NCI-H345 (cell line): ENCODE measurements at places on chromosomes 3 and 15.

GRCh38 chr3:86985181-86985826 lies 5.6 kb downstream of the VGLL3 start:
- no peak for DNase-seq

GRCh38 chr3:40581166-40581565 lies 56.4 kb downstream of the ZNF621 start:
- no peak for DNase-seq

GRCh38 chr15:29889542-29890329 lies 67.5 kb upstream of the TJP1 start:
- no peak for DNase-seq

DNA sequence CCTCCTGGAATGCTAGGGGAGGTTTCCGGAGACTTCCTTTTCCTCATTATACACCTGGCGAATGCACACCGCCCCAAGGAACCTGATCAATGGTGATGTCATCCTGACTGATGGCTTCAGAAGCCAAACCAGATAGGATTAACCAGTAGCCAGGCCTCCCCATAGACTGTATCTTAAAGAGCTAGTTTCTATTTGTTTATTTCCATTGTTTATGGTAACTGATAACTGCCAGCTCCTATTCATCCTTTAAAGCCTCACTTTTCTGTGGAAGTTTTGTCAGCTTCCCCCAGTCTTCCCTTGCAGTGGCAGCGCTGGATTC lies at the start of gene MKRN2OS:
Gene MKRN2OS (minus strand): TSS at position 27 of the 319 bp plus-strand sequence. CDS start 35 bp downstream, outside the sequence.
- no peak for DNase-seq

- DNase-seq, result no peak
Observed at GRCh38 chr15:68298882-68299381, 21.4 kb downstream of the FEM1B start.

DNA sequence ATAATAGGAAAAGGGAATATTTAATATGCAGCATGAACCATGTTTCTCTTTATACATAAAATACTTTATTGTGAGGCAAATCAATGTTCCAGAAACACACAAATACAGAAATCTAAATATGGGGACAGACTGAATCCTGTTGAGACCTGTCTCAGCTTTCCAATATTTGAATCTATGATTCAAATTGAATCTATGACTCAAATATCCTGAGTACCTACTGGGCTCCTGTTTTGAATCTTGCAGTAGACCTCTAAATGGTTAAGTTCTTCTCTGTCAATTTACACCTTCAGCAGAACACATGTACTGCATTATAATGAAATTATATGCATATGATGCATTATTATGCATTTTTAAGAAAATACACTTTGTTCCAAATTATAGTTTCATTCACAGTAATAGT lies 143.2 kb upstream of the PLXND1 start:
- DNase-seq, result no peak

- no peak for DNase-seq
Observed at GRCh38 chr3:170565495-170565894, 20.4 kb downstream of the SLC7A14 start.

DNA sequence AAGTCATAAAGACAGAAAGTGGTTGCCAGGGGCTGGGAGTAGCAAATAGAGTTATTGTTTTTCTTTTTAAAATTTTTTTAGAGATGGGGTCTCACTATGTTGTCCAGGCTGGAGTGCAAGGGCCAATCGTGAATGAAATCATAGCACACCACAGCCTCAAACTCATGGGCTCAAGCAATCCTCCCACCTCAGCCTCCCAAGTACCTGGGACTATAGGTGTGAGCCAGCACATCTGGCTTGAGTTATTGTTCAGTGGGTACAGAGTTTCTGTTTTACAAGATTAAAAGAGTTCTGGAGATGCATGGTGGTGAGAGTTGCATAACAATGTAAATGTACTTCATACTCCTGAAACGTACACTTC lies 23.6 kb downstream of the PFKFB4 start:
- DNase-seq, result no peak

GRCh38 chr3:30964612-30965011 lies 70.2 kb upstream of the GADL1 start:
- no peak for DNase-seq

- no peak for DNase-seq
Observed at GRCh38 chr15:68261980-68262379, 15.6 kb upstream of the FEM1B start.

DNA sequence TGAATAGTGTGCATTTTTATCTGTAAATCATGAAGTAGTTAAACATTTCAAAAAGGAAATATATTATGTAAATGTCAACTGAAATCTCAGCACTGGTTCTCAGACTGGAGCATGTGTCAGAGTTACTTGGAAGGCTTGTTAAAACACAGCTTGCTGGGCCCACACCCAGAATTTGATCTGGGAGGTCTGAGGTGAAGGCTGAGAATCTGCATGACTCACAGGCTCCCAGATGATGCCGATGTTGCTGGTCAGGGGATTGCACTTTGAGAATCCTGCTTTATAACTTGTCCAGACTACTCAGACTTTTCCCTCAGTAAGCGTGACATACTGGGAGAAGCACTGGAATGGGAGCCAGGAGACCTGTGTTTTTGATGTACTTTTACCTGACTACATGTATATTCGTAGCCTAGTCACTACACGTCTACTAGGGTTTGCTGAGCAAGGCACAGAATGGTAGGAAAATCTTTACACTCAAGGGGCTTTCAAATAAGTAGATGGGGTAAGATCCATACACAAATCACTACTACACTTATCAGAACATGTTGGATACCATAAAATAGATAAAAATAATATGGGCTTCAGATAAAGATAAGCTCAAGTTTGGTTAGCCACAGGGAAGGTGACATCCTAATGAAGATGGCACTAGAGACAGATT lies 77.1 kb upstream of the MEX3B start:
- no peak for DNase-seq

DNA sequence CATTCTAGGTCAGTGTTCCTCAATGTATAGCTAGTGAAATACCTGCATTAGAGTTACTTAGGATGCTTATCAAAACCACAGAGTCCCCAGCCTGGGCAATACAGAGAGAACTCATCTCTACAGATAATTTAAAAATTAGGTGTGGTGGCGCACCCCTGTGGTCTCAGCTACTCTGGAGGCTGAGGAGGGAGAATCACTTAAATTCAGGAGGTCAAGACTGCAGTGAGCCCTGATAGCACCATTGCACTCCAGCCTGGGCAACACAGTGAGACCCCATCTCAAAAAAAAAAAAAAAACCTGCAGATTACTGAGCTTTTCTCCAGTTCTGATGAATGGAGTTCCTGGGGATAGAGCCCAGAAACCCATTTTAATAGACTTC lies 10.1 kb upstream of the MINDY2 start:
- DNase-seq, result no peak

GRCh38 chr3:64584179-64584578 lies 103.6 kb downstream of the ADAMTS9 start:
- no peak for DNase-seq

DNA sequence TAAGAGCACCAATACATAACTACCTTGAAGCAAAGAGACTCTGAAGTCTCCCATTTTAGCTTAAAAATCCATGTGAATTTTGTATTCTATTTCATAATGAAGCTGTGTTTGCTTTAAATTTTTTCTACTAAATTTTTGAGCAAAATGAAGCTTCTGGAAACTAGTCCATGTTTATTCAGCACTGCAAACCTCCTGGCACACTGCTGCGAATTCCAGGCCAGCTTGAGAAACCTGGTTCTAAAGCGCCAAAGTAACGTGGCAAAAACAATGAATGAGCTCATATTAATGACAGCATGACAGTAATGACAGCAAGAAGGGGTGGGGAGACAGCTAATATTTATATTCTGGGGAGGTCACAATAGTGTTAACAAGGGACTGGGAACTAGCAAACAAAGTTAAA lies 25.7 kb downstream of the CEP152 start:
- no peak for DNase-seq

GRCh38 chr3:54670201-54671000 lies 257.5 kb downstream of the LRTM1 start:
- DNase-seq, result no peak

GRCh38 chr3:66703501-66703900 lies 202.7 kb upstream of the LRIG1 start:
- DNase-seq, result no peak

GRCh38 chr3:41328926-41329325 lies 129.6 kb downstream of the CTNNB1 start:
- no peak for DNase-seq
